ENCODE measurements at places on chromosomes 1 and 21. TPM values are rescaled to one million over a fixed set of nuclear protein-coding genes. Genes with fewer than 3 reads are reported as not detected.

The NENF gene
- 63.9 TPM for total RNA-seq

The OR2L13 gene
- total RNA-seq = not detected

DNA sequence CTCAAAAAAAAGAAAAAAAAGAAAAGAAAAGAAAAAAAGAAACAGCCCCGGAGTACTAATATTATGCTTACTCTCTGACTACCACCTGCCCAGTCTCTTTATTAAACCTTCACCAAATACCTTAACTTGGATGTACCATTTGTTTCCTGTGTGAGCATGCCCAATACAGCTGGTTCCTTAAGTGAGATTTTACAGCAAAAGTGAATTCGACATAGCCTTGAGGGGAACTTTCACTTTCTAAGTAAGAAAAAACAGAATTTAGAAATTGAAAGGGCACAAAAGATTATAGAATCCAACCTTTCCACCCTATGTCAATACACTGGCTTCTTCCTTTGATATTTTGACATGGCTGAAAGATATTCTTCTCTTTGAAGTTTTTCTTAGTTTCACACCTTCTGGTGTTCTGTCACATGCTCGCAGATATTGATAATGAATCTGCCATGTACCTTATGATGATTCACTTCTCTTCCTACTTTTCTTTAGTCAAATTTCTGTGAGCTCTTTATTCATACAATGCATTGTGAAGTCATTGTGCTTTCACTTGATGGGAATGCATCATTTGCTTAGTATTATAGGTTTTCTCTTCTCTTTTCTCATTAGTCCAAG lies 5.2 kb upstream of the GIPC2 start:
- DNase-seq = no peak
- no peak overlapping the region for H3K27ac ChIP-seq
- H3K4me3 ChIP-seq = no peak overlapping the region

The SPRR1B gene
- not detected for total RNA-seq

- no peaks in the 10 kb centered on the region for H3K36me3 ChIP-seq
- H3K27me3 ChIP-seq = no peaks in the 10 kb centered on the region
- H3K4me3 ChIP-seq = no peak overlapping the region
- no peak overlapping the region for H3K27ac ChIP-seq
- H3K4me1 ChIP-seq = no peaks in the 10 kb centered on the region
- DNase-seq = no peak
These were observed 32.4 kb upstream of the CTTNBP2NL start for GRCh38 chr1:112363636-112364035.

The FGR gene
- 3.0 TPM for total RNA-seq

- H3K36me3 ChIP-seq = no peaks in the 10 kb centered on the region
- no peaks in the 10 kb centered on the region for H3K27me3 ChIP-seq
- no peak for DNase-seq
- no peaks in the 10 kb centered on the region for H3K4me1 ChIP-seq
- H3K4me3 ChIP-seq = no peak overlapping the region
- no peak overlapping the region for H3K27ac ChIP-seq
These were observed 20.2 kb downstream of the SKI start for GRCh38 chr1:2248127-2248826.

DNA sequence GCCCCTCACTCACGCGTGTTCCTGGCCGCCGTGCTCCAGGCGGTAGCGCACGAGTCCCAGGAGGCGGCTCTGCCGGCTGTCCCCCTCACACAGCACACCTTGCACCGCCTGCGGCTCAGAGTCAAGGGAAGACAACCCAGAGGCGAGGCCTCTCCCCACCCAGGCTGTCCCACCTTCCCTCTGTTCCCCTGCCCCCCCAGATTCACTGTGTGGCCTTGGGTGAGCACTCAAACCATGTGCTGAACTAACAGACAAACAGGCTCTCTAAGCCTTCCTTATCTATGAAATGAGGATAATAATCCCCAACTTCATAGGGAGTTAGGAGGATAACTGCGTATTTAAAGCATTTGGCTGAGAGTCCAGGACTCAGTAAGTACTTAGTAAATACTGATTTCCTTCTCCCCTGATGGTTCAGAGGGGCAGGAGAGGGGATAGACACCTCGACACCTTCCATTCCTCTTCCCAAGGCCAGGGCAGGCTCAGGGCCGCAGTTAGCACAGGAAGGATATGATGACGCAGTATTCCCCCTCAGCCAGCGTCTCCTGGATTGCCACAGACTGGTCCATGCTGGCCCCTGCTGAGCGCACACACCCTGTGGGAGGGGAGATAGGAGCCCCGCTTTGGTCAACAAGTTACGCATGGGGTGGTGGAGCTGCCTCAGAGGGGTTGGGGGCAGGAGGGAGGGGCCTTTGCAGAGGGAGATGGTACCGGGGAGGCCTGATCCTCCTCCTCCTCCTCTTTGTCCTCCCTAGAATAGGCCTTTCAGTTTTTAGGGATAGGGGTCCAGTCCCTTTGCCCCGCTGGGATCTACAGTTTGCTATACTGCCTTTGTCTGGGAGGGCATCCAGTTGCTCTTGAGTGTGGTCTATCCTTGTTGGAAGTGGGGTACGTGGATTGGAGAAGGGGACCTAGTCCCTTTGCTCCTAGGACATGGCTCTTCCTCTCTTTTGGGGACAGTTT lies 830 bp downstream of the INPP5B start:
- H3K4me1 ChIP-seq = peaks cover 33% of the 10 kb centered on the region
- peak overlapping the region; percentile 52 for H3K27ac ChIP-seq
- no peaks in the 10 kb centered on the region for H3K36me3 ChIP-seq
- H3K4me3 ChIP-seq = peak overlapping the region; percentile 92
- H3K27me3 ChIP-seq = no peaks in the 10 kb centered on the region
- no peak for DNase-seq

DNA sequence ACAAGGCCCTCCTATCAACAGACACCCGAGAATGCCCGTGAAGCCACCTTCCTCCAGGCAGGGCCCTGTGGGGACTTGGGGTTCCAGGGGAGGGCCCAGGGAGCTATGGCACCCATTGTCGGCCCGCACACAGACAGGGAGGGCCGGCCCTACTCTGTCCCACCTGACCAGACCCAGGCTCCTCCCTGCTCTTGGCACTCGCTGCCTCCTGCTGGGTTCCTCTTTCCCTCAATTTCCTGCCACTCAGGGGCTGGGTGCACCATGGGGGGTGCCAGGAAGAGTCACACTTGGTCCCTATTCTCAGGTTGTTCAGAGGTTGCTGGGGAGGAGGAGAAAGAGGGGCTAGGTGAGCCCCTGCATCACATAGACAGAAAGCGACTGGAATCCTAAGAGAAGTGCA lies 8.0 kb upstream of the OXCT2 start:
- no peaks in the 10 kb centered on the region for H3K36me3 ChIP-seq
- DNase-seq = no peak
- no peak overlapping the region for H3K4me3 ChIP-seq
- no peaks in the 10 kb centered on the region for H3K4me1 ChIP-seq

The CFHR1 gene
- total RNA-seq = not detected

GRCh38 chr1:7298145-7298544 lies 473.0 kb upstream of the VAMP3 start:
- no peaks in the 10 kb centered on the region for H3K27me3 ChIP-seq
- DNase-seq = no peak
- H3K36me3 ChIP-seq = no peaks in the 10 kb centered on the region
- H3K27ac ChIP-seq = no peak overlapping the region
- H3K4me3 ChIP-seq = no peak overlapping the region

The MYOG gene
- total RNA-seq = not detected

The IGFN1 gene
- total RNA-seq = not detected

The LGR6 gene
- not detected for total RNA-seq

The COL8A2 gene
- total RNA-seq = 0.04 TPM

The BNIPL gene
- total RNA-seq = 0.63 TPM

The EPHB2 gene
- 0.45 TPM for total RNA-seq

DNA sequence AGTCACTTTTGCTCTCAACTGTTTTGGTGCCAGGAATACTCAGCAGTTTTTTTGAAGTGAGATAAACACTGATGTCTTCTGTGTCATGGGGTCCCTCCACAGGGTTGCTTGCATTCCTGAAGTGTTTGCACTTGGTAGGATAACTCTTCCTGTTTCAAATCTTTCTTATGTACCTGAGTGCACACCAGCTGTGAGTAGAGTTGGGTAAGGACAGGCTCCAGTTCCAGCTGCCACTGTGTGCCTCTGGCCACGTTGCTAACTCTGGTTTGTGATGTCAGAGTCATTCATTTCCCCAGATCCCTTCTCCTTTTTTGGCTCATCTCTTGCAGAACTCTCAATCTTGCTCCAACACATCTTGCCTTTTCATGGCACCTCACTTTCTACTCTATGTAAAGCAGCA lies 356.3 kb upstream of the B3GALT2 start:
- no peaks in the 10 kb centered on the region for H3K27me3 ChIP-seq
- no peak for DNase-seq
- no peaks in the 10 kb centered on the region for H3K4me1 ChIP-seq
- H3K4me3 ChIP-seq = no peak overlapping the region
- no peaks in the 10 kb centered on the region for H3K36me3 ChIP-seq
- no peak overlapping the region for H3K27ac ChIP-seq

The ITLN2 gene
- not detected for total RNA-seq

- H3K27me3 ChIP-seq = no peaks in the 10 kb centered on the region
- H3K4me1 ChIP-seq = peaks cover 45% of the 10 kb centered on the region
- no peak overlapping the region for H3K27ac ChIP-seq
- H3K4me3 ChIP-seq = no peak overlapping the region
- H3K36me3 ChIP-seq = no peaks in the 10 kb centered on the region
These were observed 24.5 kb downstream of the TP73 start for GRCh38 chr1:3676581-3677470.

The HSPB7 gene
- total RNA-seq = not detected

The PDZK1IP1 gene
- total RNA-seq = not detected

- no peaks in the 10 kb centered on the region for H3K4me1 ChIP-seq
- no peaks in the 10 kb centered on the region for H3K27me3 ChIP-seq
- no peak overlapping the region for H3K27ac ChIP-seq
- H3K36me3 ChIP-seq = no peaks in the 10 kb centered on the region
- no peak for DNase-seq
These were observed 10.9 kb downstream of the IGSF21 start for GRCh38 chr1:18118491-18118890.

GRCh38 chr1:242788771-242789170 lies 264.3 kb upstream of the PLD5 start:
- no peak overlapping the region for H3K27ac ChIP-seq
- H3K36me3 ChIP-seq = no peaks in the 10 kb centered on the region
- H3K4me3 ChIP-seq = no peak overlapping the region
- H3K4me1 ChIP-seq = no peaks in the 10 kb centered on the region
- H3K27me3 ChIP-seq = no peaks in the 10 kb centered on the region
- no peak for DNase-seq

- no peak overlapping the region for H3K4me3 ChIP-seq
- H3K4me1 ChIP-seq = no peaks in the 10 kb centered on the region
- H3K27me3 ChIP-seq = no peaks in the 10 kb centered on the region
- no peak for DNase-seq
These were observed 58.3 kb upstream of the KIF26B start for GRCh38 chr1:245096311-245097066.

GRCh38 chr1:184866991-184867788 lies 107.1 kb downstream of the NIBAN1 start:
- DNase-seq = no peak
- no peaks in the 10 kb centered on the region for H3K27me3 ChIP-seq
- no peak overlapping the region for H3K4me3 ChIP-seq
- no peaks in the 10 kb centered on the region for H3K36me3 ChIP-seq
- H3K27ac ChIP-seq = no peak overlapping the region

The VANGL2 gene
- total RNA-seq = 0.07 TPM

DNA sequence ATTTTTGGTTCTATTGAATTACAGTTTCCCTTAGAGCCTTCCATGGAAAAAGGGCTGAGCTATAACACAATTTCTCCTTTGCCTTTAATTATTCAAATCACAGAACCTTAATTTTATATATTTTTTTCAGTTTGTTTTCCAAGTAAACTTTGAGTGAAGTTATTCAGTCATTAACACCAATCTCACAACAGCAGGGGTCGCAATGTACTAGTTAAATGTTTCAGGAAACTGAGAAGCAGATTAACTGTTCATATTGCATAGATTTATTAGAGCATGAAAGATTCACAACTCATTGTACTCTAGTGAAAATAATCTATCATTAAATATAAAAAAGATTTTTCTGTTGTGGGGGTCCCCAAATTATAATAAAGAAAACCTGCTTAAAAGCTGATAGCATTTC lies 64.1 kb downstream of the KIFAP3 start:
- DNase-seq = peak; percentile 83
- H3K27ac ChIP-seq = no peak overlapping the region
- no peaks in the 10 kb centered on the region for H3K27me3 ChIP-seq

GRCh38 chr1:204410688-204411450 lies 748 bp downstream of the PPP1R15B start:
- peak overlapping the region; percentile 85 for H3K27ac ChIP-seq
- peak overlapping the region; percentile 98 for H3K4me3 ChIP-seq

DNA sequence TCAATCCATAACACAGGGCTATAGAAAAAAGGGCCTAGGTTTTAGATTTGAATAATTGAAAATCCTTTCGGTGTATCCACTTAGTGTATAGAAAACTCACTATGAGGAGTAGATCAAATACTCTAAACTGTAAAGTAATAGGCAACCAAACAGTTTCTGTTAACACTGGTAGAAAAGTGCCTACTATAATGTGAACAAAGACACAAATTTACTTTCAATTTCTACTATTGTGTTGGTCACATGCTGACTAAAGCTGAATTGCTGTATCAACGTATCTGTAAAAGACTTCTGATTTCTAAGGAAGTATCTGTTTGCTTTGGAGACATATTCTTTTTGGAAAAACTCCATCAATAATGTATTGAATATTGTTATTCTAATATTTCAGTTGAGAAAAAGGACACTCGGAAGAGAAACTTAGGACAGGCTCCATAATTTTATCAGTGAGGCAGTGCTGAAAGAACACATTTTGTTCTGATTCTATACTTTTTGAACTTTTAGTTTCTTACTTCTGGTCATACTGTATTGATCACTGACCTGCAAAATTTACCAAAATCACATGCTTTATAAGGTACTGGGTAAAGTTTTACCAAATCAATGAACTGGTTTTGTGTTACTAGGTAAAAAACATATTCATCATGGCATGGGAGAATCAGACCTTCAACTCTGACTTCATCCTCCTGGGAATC lies at the start of gene OR2M5:
OR2M5 (plus strand) TSS at position 636 of the 686 bp plus-strand sequence; CDS start at position 636, 0 bp downstream.
- no peak for DNase-seq
- H3K4me1 ChIP-seq = no peaks in the 10 kb centered on the region
- H3K27me3 ChIP-seq = no peaks in the 10 kb centered on the region
- H3K4me3 ChIP-seq = no peak within 1 kb of the TSS
- no peak within 1 kb of the TSS for H3K27ac ChIP-seq
- H3K36me3 ChIP-seq = no peaks in the 10 kb centered on the region

DNA sequence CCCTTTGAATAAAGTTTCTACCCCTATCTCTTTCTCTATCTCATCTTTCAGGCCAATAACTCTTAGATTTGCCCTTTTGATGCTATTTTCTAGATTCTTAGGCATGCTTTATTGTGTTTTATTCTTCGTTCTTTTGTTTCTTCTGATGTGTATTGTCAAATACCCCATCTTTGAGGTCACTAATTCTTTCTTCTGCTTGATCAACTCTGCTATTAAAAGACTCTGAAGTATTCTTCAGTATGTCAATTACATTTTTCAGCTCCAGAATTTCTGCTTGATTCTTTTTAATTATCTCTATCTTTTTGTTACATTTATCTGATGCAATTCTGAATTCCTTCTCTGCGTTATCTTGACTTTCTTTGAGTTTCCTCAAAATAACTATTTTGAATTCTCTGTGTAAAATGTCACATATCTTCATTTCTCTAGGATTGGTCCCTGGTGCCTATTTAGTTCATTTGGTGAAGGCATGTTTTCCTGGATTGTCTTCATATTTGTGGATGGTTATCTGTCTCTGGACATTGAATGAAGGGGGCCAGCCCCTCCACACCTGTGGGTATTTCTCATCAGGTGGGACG lies 11.2 kb upstream of the CYP2J2 start:
- H3K4me1 ChIP-seq = no peaks in the 10 kb centered on the region
- H3K27ac ChIP-seq = no peak overlapping the region
- H3K36me3 ChIP-seq = no peaks in the 10 kb centered on the region
- H3K4me3 ChIP-seq = no peak overlapping the region
- H3K27me3 ChIP-seq = 0 out of 2 replicates have a peak, but pooled peaks cover 4% of the 10 kb centered on the region

The CSF3R gene
- not detected for total RNA-seq

Measured in Karpas-422 (cell line).